ENCODE measurements at places on chromosomes 1 and 21.

DNA sequence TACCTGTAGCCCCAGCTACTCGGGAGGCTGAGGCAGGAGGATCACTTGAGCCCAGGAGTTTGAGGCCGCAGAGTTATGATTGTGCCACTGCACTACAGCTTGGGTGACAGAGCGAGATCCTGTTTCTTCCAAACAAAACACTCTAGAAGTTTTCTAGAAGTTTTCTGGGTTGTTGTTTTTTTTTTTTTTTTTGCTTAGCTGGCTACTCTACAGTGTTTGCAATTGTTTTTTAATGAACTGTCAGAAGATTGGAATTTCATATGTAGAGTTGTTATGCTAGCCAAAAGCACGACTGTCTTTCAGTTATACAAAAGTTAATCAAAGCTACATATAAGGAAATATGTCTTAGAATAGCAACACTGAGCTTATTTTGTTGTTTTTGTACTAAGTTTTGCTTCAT lies 30.9 kb upstream of the NEXN start:
- DNase-seq: no peak

DNA sequence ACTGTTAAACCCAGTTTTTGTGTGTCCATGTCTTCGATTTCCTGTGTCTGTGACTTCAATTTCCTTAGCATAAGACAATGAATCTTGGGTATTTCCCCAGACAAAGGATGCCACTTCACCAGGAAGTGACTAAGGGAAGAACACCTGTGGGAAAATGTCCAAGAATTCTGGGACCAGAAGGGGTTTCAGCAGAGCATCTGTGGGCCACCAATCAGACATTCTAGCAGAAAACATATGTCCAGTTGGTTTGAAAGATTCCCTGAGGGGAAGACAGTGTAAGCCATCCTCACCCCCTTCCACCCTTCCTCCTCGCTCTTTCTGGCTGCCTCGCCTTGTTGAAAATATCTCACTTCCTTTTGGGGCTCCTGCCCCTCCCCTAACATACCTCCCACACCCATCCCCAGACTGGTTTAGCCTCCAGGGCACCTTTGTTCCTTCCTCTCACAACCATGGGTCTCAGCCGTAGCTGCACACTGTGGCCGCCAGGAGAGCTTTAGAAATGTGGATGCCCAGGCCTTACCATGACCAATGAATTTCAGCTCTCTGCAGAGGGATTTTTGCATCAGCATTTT lies 25.5 kb upstream of the IFNAR1 start:
- DNase-seq: peak; percentile 43

- DNase-seq: no peak
Measured at GRCh38 chr1:156167536-156167935, 14.2 kb downstream of the SEMA4A start.

DNA sequence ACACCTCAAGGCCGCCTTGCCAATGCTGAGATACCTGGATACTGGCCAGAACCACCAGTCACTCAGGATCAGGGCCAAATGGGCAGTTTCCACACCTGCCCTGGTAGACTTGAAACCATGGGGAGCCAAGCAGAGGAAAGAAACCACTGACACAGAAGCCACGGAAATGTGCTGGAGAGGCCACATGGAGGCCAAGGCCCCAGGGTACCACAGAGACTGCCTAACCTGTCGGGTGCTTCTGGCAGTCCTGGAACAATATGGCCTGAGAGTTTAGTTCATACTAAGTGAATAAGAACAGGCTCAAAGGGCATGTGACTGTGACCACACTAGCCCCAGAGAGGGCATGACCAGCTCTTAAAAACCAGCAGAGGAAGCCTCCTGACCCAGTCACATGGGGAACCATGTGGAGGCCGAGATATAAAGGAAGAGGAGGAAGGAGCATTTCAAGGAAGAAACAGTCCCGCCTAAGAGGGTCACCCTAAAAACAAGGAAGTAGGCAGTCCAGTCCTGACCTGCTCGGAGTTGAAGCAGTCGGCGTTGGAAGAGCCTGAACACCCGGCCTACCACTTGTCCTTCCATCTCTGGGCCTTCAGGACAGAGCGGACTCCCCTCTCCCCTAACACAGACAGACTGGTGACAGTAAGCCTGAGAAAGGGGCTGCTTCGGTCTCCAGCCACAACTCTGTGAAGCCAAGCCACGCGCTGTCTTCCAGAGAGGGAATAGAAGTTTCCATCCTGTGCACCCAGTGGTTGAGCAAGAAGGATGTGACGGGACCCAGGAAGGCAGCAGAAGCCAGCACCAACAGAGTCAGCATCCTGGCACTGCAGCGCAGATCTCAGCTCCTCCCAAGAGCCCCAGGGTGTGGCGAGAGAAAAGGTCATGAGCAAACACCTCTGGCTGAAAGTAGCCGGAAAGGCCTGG lies at the start of gene DENND2D:
Gene DENND2D (minus strand): TSS at position 766 of the 921 bp plus-strand sequence. CDS start 187 bp downstream, at position 579.
- DNase-seq: peak; percentile 61

- no peak for DNase-seq
Measured at GRCh38 chr1:38071312-38072256, 25.0 kb upstream of the POU3F1 start.

- no peak for DNase-seq
Measured at GRCh38 chr1:66446261-66447001, 87.5 kb upstream of the SGIP1 start.

- DNase-seq: no peak
Measured at GRCh38 chr1:17605582-17606344, 66.3 kb downstream of the ARHGEF10L start.

GRCh38 chr1:236280438-236281197 lies 1.1 kb downstream of the ERO1B start:
- DNase-seq: peak; percentile 33

GRCh38 chr1:157878059-157878458 lies 36.5 kb upstream of the CD5L start:
- no peak for DNase-seq

DNA sequence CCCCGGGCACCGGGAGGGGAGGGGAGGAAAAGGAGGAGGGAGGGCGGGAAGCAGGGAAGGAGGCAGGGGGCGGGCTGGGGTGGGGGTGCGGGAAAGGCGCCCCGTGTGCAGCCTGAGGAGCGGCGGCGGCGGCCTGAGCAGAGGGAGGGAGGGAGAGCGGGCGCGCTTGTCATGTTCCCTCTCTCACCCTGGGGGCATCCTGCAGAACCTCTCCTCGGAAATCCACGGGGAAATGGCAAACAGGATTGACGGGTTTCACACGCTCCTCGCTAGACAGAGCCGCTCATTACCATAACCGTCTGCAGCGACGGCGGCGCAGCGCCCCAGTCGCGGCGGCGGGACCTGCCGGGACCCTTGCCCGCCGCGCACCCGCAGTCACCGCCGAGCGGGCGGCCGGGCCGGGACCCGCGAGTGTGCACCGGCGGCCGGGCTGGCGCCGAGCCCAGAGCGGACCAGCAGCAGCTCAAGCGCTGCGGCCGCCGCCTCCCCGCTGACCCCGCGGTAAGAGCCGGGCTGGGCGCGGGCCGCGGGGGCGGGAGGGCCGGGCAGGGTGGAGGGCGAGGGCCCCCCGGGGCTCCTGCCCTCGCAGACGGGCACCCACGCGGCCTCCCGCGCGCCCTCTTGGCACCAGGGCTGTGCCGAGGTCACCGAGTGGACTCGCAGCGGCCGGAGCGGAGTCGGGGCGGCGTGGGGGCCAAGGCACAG lies at the start of gene SERTAD4:
Gene SERTAD4 (plus strand): TSS at position 286 of the 705 bp plus-strand sequence. CDS start 5,165 bp downstream, outside the sequence.
- no peak for DNase-seq

- no peak for DNase-seq
Measured at GRCh38 chr1:245742896-245743295, 588.1 kb downstream of the KIF26B start.

- DNase-seq: no peak
Measured at GRCh38 chr21:38404177-38404576, 94.1 kb downstream of the ERG start.

Data from activated naive CD4-positive, alpha-beta T cell treated with anti-CD3 and anti-CD28 coated beads, Interleukin-2, amount 50 U/mL, for 16 hours (primary cell).